Stimulated activated CD4-positive, alpha-beta T cell treated with anti-CD3 and anti-CD28 coated beads, Interleukin-4, amount 100 ng/mL, for 24 hours (primary cell): ENCODE measurements at places on chromosomes 6 and 20.

DNA sequence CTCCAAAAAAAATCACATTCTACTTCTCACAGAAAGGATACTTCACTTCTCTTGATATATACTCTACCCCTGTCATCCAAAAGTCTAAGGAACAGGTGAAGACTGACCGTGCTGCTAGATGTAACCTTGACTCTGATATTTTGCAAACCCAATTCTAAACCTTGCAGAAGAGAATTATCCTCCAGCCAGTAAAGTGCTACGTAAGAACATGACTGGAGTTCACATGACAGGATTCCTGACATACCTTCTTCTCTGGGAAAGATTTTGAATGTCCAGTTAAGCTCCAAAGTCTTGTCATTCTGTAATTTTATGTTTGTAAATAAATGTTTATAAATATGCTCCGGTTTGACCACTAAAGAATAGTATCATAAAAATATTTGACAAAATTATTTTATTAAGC, 35.8 kb downstream of the BTBD9 start:
- DNase-seq = no peak

DNA sequence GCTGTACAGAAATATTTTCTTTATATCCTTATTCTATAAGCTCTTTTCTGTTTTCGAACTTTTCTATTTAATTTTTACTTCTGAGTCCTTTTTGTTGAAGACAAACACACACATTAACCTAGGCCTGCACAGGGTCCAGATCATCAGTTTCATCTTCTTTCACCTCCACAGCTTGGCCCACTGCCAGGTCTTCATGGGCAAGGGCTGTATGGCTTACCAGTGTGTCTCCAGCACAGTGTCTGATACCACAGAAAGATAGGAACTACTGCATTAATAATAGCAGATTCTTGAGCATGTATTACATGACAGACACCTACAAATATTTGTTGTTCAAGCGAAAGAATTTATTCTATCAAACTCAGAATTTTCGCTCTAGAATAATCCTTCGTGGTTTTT, 24.4 kb downstream of the QKI start:
- peak; percentile 19 for DNase-seq

DNA sequence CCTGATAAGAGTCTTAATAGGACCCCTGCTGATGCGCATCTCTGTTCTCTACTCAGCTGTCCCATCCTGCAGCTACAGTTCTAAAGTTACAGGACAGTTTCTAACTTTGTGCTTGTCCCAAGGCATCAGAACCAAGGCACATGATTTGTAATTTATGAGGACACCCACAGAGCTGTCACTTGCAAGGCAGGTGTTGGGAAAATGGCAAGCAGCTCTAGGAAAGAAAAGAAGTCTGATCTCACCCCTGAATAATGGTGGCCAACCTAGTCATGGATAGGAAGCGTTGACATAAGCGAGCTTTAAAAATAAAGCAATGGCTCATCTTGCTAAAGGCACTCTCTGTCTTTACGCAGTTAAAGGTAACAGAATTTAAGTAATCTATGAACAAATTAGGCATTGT, 127.6 kb upstream of the VGLL2 start:
- no peak for DNase-seq

- DNase-seq = no peak
These were observed 50.0 kb downstream of the SLC23A2 start for GRCh38 chr20:4951299-4951698.

DNA sequence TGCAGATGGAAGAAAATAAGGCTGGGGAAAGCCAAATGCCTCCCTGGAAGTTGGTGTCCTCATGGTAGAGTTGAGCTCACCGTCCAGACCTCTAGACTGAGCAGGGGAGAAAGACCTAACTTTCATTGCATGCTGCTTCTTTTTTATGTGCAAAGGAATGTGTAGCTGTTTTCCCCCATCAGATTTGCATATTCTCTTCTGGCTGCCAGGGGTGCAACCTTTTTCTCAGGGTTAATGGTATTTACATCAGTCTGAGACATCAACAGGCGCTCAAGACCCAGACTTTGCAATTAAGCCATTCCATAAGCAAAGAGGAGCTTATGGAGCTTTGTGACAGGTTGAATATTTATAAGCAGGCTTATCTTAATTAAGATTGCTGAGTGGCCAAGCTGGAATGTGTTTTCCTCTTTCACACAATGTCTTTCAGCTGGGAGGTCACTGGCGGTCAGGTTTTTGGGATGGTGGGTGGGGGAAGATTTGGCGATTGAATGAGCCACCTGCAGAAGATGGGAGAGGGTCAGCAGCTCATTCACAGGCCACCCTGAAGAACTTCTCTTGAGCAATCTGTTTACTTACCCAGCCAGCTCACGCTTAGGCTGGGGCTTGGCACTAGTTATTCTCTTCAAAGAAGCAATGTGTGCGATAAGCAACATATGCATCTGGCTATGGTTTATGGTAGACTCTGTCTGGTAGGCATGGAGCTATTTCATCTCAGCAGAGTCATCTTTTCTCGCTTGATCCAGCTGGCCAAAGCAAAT, 88.6 kb downstream of the SCP2D1 start:
- no peak for DNase-seq

- no peak for DNase-seq
These were observed 8.8 kb upstream of the ABRACL start for GRCh38 chr6:139019722-139020121.

DNA sequence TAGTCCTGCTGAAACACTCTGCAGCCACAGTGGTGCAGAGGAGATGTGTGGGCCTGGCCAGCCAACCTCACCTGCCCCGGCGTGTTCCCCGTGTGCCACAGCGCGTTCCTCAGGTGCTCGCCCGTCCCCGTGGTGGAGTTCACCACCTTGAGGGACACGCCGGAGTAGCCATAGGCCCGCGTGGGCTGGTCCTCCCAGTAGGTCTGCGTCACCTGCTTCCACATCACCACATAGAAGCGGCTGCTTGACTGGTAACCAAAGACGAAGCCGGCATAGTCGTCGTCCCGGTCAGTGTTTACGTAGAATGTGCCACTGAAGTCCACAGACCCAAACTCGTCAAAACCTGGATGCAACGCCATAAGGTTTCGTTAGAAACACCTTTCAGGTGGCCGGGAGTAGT, 31.5 kb downstream of the THBS2 start:
- no peak for DNase-seq

- peak; percentile 5 for DNase-seq
These were observed 16.8 kb downstream of the PHACTR2 start for GRCh38 chr6:143694560-143694959.

DNA sequence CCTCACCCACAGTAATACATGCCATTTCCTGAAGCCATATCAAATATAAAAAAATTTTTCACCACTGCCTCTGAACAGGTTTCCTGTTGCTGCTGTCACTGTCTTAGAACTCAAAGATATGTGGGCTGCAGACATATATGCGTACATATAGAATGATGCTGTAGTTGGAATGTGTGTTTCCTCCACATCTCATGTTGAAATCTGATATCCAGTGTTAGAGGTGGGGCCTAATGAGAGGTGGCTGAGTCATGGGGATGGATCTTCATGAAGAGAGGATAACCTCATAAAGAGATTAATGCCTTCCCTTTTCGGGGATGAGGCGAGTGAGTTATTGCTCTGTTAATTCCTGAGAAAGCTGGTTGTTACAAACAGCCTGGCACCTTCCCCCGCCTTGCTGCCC, 7.7 kb upstream of the SCP2D1 start:
- no peak for DNase-seq

- DNase-seq = no peak
These were observed 46.3 kb upstream of the PLN start for GRCh38 chr6:118501765-118502164.

DNA sequence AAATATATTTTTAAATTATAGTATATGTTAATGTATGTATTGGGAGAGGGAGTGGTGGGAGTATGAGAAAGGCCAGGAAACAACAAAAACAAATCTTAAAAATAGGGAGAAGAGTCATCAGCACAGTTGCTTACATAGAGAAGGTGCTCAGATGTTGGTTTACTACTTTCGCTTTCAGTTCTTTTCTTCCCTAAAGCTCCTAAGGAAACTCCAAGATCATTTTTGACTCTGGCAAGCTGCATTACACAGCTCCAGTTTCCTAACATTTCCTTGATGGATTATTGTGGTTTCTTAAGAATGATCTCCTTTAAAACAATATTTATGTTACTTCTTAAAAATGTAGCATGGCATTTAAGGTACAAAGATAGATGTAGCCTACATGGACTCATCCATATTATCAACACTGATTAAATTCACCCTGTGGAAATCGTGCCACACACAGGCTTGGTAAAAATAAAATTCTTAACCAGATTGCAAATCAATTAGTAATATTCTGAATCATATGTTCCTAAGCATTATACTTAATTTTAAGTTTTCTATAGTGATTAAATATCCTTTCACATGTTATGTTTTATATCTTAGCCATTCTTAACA, 118.0 kb upstream of the MAN1A1 start:
- DNase-seq = no peak

- no peak for DNase-seq
These were observed 431.9 kb downstream of the PKHD1 start for GRCh38 chr6:51655517-51655916.

- no peak for DNase-seq
These were observed 6.3 kb downstream of the OXT start for GRCh38 chr20:3077618-3078134.

GRCh38 chr6:14824484-14825275, 421.2 kb upstream of the JARID2 start:
- DNase-seq = no peak

DNA sequence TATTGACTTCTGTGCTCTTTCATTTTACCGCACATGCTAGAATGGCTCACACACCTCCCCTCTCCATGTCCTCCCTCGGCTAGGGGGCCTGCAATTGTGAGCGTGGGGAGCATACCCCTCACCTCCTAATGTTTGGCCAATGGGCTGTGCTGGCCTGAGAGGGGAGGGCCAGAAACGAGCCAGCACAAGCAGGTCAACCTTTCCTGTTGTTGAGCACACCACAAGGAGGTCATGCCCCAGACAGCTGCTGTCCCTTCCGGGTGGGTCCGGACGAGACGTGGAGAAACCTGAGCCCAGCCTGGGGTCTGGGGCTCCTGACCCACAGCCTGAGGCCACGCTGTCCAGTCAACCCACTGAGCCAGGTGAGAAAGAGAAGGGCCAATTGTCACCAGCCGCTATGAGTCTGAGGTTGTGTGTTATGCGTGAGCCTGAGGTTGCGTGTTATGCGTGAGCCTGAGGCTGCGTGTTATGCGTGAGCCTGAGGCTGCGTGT, 77.4 kb downstream of the TTLL2 start:
- no peak for DNase-seq

DNA sequence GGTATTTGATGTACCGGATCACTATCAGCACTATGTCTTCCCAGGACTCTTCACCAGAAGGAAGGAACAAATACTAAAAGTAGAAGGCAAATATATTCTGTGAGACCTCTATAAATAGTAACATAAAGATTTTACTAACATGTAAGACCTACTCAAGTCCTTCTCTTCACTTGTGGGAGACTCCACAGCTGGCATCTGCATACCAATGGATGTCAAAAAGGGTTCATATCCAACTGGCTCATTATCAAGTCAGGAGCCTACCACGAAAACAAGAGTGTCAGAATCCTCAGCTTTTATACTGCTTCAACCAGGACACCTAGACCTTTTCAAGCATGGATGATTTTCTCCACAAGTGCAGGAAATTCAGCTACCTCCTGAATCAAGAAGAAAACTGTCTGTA, 20.0 kb upstream of the MARCKS start:
- DNase-seq = no peak

DNA sequence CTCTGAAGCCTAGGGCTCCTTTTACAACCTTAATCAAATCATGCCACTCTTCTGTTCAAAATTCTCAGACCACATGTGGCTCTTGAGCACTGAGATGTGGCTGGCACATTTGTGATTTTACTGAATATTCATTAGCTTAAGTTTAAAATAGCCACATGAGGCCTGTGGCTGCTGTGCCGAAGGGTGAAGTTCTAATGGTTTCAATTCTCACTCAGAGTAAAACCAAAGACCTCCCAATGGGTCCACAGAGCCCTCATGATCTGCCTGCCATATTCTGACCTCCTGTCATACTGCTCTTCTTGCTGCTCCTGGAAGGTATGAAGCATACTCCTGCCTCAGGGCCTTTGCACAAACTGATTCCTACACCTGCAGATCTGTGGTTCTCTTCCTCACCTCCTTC, 7.8 kb upstream of the CST3 start:
- DNase-seq = no peak

DNA sequence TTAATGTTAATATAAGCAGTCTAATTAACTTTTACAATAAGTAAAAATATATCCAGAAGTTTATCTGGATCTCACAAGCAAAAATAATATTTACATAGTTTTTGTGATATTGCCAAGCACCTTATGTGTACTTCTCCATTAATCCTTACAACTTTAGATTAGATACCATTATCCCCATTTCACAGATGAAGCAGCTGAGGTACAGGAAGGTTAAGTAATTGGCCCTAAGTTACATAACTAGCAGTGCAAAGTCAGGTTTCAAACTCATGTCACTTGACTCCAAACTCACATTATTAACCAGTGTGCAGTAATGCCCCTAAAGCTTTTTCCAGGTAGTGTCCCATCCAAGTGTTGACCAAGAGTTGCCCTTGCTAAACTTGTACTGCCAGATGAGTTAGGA, 248.6 kb upstream of the STXBP5 start:
- DNase-seq = no peak

- DNase-seq = peak; percentile 35
These were observed 56.4 kb downstream of the ADTRP start for GRCh38 chr6:11722220-11722619.

- no peak for DNase-seq
These were observed 266.8 kb upstream of the PLN start for GRCh38 chr6:118281291-118281690.

GRCh38 chr6:137708481-137708880, 158.6 kb upstream of the TNFAIP3 start:
- no peak for DNase-seq

DNA sequence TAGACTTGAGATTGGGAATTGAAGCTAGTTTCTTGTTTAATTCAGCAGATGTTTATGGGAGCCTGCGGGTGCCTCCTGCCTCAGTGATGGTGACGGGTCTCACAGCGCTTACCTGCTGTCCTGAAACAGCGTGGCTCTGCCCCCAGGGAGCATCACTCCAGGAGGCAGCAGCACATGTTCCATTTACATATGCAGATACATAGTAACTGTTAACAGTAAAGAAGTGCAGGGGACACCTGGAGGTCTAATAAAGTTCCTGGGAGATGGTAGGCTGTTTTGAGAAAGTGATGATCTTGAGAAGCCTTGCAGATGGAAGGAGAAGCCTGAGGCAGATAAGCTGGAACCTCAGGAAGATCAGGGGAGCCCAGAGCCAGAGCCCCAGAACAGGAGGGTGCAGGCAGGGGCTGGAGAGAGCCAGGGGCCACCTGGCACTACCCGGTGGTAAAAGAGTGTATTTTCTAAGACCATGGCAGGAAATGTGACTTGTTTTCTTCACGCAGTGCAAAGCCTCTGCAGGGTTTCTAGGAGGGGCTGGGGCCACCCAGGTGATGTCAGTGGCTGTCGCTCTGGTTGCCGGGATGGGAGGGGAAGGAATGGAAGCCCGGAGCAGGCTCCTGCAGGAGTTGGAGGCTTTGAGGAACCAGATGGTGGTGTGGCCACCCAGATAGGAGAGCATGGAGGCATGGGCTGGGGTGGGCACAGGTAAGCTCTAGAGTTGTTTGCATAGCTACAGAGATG, 24.2 kb upstream of the KIF25 start:
- no peak for DNase-seq
